Cortex of kidney (tissue), 1 donor: ENCODE measurements at places on chromosomes 1 and 21.

GRCh38 chr1:245161866-245162265, 7.1 kb downstream of the KIF26B start:
- no peak for DNase-seq

DNA sequence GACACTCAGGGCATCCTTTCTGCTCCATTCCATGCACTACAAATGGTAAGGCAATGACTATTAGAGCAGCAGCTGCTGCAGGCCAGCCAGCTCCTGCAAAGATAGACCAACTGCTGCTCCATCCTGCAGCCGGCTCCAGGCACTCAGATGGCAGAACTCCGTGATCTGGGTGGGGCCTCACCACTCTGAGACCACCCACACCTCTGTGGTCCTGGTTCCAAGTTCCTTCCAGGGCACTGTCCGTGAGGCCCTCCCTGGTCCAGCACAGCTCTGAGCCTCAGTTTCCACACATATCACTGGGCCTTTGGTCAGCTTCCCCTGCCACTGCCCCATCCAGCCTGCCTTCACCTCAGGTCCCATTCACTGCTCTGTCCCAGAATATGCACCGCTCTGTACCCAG, 114.7 kb downstream of the DMRTB1 start:
- no peak for DNase-seq

GRCh38 chr1:148374101-148374500, 109.0 kb downstream of the PPIAL4G start:
- no peak for DNase-seq

GRCh38 chr1:116432655-116433265, 59.7 kb downstream of the ATP1A1 start:
- no peak for DNase-seq

DNA sequence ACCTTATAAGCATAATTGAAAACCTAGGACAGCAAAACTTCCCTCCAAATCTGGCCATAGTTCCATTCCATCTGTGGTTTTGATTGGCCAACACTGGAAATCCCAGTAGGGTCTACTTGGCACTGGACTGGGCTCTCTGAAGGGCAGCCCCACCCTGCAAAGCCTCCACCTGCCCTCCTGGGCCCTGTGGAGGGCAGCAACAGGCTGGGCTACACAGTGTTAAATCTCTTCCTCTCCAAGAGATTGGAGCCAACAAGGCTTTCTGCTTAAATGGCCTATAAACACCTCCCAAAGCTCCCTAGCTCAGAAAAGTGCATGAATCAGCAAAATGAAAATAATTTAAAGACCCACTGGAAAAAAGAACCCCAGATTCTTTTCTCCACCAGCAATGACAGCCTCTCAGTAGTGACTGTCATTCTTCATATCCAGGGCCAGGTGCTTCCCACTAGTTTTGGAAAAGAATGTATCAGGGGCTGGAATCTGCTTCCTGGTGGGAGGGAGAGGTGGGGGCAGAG, 58.5 kb downstream of the BEND5 start:
- DNase-seq = no peak

GRCh38 chr1:145729196-145729595, 9.9 kb downstream of the CD160 start:
- no peak for DNase-seq

- DNase-seq = no peak
Measured at GRCh38 chr1:67948151-67949080, 102.0 kb downstream of the DIRAS3 start.

DNA sequence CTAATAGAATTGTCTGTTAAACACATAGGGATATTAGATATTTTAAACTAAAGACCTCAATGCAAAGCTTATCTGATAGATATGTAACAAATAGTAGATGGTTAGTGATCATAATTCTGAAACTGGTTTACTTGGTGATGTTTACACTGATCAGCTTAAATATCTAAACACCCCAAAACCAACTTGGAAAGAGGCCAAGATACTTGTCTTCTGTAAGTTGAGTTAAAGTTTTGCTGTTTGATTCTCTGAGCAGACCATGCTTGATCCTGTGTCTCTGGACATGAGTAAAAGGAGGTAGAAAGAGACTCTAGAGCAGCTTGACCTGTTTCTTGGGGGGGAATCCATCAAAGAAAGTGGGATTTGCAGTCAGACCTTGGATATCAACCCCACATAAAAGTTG, 107.5 kb downstream of the NEK7 start:
- DNase-seq = no peak

DNA sequence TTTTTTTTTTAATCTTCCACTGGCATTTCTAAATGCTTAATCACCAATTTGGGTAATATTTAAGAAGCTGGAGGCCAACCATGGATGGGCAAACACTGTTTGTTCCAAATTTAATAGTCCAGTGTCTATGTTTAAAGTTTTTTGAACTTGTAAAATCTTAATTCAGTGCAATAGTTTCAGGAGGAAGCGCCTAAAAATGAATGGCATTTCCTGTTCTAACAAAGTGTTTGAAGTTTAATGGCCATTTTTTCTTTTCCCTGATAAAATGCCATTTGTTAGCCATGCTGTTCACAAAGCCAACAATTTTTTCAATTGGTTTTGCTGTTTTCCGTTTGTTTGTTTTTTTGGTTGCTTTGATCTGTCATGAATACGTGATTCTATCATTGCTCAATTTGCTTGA, 552.1 kb downstream of the LMO4 start:
- DNase-seq = no peak

DNA sequence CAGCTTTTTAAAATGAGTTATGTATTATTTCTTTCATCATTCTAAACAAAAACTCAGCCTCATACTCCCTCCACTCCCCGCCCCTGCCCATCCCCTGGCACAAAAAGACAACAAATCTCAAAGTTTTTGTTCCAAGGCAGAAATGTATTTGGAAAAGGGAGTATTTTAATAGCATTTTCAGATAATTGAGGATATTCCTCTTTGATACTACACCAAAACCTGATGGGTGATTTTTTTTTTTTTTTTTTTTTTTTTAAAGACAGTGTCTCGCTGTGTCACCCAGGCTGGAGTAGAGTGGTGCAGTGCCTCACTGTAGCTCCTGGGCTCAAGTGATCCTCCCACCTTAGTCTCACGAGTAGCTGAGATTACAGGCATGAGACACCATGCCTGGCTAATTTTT, 16.2 kb downstream of the SLC16A1 start:
- no peak for DNase-seq

- DNase-seq = no peak
Measured at GRCh38 chr1:95927061-95927460, 693.1 kb downstream of the RWDD3 start.
